ENCODE measurements at places on chromosomes 5 and 9. TPM values are rescaled to one million over a fixed set of nuclear protein-coding genes. Genes with fewer than 3 reads are reported as not detected.

GRCh38 chr9:76231001-76231400 lies 163.2 kb downstream of the RFK start:
- H3K4me3 ChIP-seq = no peak overlapping the region
- no peaks in the 10 kb centered on the region for H3K4me1 ChIP-seq
- no peaks in the 10 kb centered on the region for H3K36me3 ChIP-seq

- H3K4me3 ChIP-seq = no peak overlapping the region
- no peaks in the 10 kb centered on the region for H3K27me3 ChIP-seq
- DNase-seq = no peak
- no peak overlapping the region for H3K27ac ChIP-seq
These were observed 277.4 kb downstream of the TLE1 start for GRCh38 chr9:81411961-81412360.

GRCh38 chr9:107340920-107341632 lies 58.0 kb downstream of the RAD23B start:
- no peak overlapping the region for H3K4me3 ChIP-seq
- H3K36me3 ChIP-seq = no peaks in the 10 kb centered on the region
- no peaks in the 10 kb centered on the region for H3K27me3 ChIP-seq
- H3K27ac ChIP-seq = no peak overlapping the region
- peak; percentile 90 for DNase-seq

DNA sequence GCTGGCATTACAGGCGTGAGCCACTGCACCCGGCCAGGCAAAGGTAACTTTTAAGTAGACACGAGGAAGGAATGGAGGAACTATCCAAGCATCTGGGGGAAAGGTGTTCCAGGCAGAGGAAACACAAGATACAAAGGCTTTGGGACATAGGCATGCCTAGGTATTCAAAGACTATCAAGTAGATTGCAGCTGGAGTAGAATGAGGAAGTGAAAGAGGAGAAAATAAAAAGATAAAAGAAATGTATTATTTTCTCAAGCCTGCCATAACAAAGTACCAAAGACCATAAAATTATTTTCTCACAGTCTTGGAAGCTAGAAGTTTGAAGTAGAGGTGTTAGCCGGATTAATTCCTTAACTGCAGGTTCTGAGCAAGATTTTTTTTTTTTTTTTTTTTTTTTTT lies 39.9 kb upstream of the GRIN3A start:
- no peaks in the 10 kb centered on the region for H3K27me3 ChIP-seq
- no peak overlapping the region for H3K4me3 ChIP-seq
- no peak for DNase-seq

GRCh38 chr9:33049680-33050361 lies 24.7 kb downstream of the DNAJA1 start:
- no peaks in the 10 kb centered on the region for H3K36me3 ChIP-seq
- no peaks in the 10 kb centered on the region for H3K27me3 ChIP-seq
- no peak overlapping the region for H3K4me3 ChIP-seq
- no peak for DNase-seq
- H3K4me1 ChIP-seq = no peaks in the 10 kb centered on the region

- no peak overlapping the region for H3K4me3 ChIP-seq
- no peak for DNase-seq
- no peaks in the 10 kb centered on the region for H3K4me1 ChIP-seq
- no peaks in the 10 kb centered on the region for H3K27me3 ChIP-seq
- H3K27ac ChIP-seq = no peak overlapping the region
- H3K36me3 ChIP-seq = no peaks in the 10 kb centered on the region
These were observed 68.2 kb downstream of the NR2F1-AS1 start for GRCh38 chr5:93512799-93513198.

GRCh38 chr5:73637565-73637964 lies 11.6 kb downstream of the ARHGEF28 start:
- DNase-seq = no peak
- no peak overlapping the region for H3K4me3 ChIP-seq
- no peak overlapping the region for H3K27ac ChIP-seq
- H3K4me1 ChIP-seq = no peaks in the 10 kb centered on the region

- no peak for DNase-seq
- no peaks in the 10 kb centered on the region for H3K36me3 ChIP-seq
- no peaks in the 10 kb centered on the region for H3K4me1 ChIP-seq
- no peaks in the 10 kb centered on the region for H3K27me3 ChIP-seq
- no peak overlapping the region for H3K27ac ChIP-seq
These were observed 1079.7 kb downstream of the CDH12 start for GRCh38 chr5:21773456-21773855.

DNA sequence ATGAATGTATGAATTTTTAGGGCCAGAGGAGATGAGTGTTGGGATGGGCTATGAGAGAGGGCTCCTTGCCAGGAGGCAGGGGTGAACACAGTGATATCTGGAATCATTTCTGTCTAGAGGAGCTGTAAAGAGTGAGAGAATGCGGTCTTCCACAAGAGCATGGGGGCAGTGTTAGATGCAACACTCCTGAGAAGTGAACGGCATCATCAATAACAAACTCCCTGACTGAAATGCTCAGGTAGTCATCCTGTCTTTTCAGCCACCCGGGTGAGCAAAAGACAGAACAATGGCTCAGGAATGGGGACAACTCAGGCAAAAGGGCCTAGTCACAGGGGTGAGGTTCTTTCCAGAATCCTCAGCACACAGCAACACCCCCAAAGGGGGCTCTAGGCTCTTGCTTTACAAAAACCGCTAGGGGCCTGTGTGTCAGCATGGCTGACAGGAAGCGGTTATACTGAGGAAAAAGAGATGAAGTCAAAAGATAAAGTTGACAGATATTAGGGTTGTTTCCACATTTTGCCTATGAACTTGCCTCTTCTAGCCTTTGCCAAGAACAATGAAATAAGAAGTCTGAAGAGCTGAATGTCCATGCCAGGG lies 104.6 kb upstream of the LRRTM2 start:
- H3K4me1 ChIP-seq = no peaks in the 10 kb centered on the region
- H3K27me3 ChIP-seq = no peaks in the 10 kb centered on the region
- DNase-seq = no peak
- H3K27ac ChIP-seq = no peak overlapping the region

- H3K4me1 ChIP-seq = no peaks in the 10 kb centered on the region
- H3K27me3 ChIP-seq = no peaks in the 10 kb centered on the region
- no peak overlapping the region for H3K4me3 ChIP-seq
- no peak for DNase-seq
- no peaks in the 10 kb centered on the region for H3K36me3 ChIP-seq
- H3K27ac ChIP-seq = no peak overlapping the region
These were observed 186.9 kb downstream of the AUH start for GRCh38 chr9:91174772-91175171.

DNA sequence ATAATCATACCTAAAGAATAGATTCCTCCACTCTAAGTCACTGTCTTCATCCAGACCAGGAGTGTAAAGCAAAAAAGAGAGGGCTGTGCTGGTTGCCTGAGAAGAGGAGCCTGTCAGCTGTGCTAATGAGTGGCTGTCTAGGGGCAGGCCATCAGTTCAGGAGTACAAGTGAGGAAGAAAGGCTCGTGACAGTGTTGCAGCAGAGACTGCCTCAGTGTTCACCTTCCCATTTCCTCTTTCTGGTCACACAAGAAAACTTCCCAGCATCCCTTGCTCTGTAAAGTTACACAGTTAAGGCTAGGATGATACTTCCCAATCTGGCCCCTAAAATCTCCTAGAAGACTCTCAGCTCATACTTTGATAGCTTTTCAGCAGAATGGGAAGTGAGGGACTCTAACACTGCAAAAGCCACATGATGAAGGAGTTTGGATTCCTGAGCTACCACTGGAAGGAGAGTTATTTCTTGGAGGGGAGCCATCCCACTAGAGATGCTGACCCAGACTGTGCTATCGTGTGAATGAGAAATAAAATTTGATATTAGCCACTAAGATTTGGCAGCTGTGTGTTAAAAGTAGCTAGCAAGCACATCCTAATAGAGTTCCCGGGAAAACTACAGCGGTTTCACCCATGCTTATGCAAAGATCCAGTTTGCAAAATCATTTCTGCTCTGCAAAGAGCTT lies 67.1 kb downstream of the ADAMTS12 start:
- H3K27me3 ChIP-seq = no peaks in the 10 kb centered on the region
- peaks cover 3% of the 10 kb centered on the region for H3K4me1 ChIP-seq
- no peaks in the 10 kb centered on the region for H3K36me3 ChIP-seq
- H3K27ac ChIP-seq = no peak overlapping the region
- DNase-seq = no peak

- no peaks in the 10 kb centered on the region for H3K27me3 ChIP-seq
- no peaks in the 10 kb centered on the region for H3K36me3 ChIP-seq
- DNase-seq = no peak
- H3K4me3 ChIP-seq = no peak overlapping the region
- H3K27ac ChIP-seq = no peak overlapping the region
- peaks cover 13% of the 10 kb centered on the region for H3K4me1 ChIP-seq
These were observed 80.0 kb upstream of the OTULINL start for GRCh38 chr5:14501353-14502293.

GRCh38 chr5:77208507-77209163 lies 1.8 kb upstream of the PDE8B start:
- no peaks in the 10 kb centered on the region for H3K36me3 ChIP-seq
- H3K27me3 ChIP-seq = no peaks in the 10 kb centered on the region
- no peak overlapping the region for H3K27ac ChIP-seq
- H3K4me1 ChIP-seq = no peaks in the 10 kb centered on the region

GRCh38 chr9:132795511-132796303 lies 82.4 kb downstream of the AK8 start:
- peak overlapping the region; percentile 68 for H3K27ac ChIP-seq
- peak; percentile 52 for DNase-seq
- H3K4me3 ChIP-seq = no peak overlapping the region
- H3K4me1 ChIP-seq = peaks cover 13% of the 10 kb centered on the region
- H3K36me3 ChIP-seq = no peaks in the 10 kb centered on the region

DNA sequence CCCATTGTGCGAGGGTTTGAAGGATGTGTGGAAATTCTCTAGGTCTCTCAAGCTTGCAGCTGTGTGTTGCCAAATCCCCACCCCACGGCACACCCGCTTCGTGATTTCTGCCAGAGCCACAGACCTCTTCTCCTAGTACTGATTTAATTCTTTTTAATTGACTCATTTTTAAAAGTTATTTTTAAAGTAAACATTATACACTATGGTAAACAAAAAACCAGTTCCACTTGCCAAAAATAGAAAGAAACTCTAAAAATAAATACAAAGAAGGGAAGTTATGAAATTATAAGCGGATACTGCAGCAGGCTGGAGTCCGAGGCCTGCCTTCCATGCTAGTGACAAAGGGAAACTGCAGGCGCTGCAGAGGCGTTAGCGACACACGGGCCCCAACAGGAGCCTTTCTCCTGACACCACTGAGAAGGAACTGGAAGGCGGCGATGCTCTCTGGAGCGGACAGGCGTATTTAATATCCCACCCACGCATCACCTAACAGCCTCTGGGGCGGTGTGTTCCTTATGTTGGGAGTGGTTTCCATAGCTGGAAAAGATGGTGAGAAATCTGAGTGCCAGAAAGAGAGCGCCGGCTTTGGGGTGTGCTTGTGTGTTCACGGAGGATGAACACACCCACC lies 122.5 kb downstream of the COL23A1 start:
- no peaks in the 10 kb centered on the region for H3K36me3 ChIP-seq
- H3K4me3 ChIP-seq = no peak overlapping the region
- H3K27me3 ChIP-seq = no peaks in the 10 kb centered on the region
- H3K4me1 ChIP-seq = no peaks in the 10 kb centered on the region
- no peak overlapping the region for H3K27ac ChIP-seq

DNA sequence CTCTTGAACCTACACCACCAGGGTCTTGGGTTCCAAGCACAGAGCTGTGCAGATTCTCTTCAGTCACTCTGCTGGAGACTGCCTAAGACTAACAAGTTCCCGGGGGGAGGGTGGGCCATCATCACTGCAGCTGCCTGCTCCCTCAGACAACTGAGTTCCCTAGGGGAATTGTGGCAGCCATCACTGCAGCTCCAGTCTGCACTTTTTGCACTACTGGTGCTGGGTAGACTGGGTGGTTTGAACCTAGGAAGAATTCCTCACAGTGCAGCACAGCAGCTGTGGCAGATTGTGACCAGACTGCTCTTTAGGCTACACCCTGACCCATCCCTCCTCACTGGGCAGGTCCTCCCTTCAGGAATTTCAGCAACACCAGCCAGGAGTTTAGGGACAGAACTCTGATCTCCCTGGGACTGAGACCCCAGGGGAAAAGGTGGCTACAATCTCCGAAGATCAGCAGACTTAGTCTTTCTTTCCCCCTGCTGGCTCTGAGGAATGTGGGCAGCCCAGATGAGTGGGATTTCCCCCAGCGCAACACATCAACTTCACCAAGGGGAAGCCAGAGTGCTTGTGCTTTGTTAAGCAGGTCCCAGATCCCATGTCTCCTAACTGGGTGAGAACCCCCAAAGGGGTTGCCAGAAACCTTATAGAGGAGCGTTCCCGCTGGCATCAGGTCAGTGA lies 30.9 kb upstream of the RGMB start:
- H3K4me1 ChIP-seq = no peaks in the 10 kb centered on the region
- no peaks in the 10 kb centered on the region for H3K36me3 ChIP-seq
- H3K4me3 ChIP-seq = no peak overlapping the region
- no peak for DNase-seq
- H3K27ac ChIP-seq = no peak overlapping the region
- H3K27me3 ChIP-seq = no peaks in the 10 kb centered on the region

GRCh38 chr5:129912601-129913255 lies 8.5 kb downstream of the CHSY3 start:
- H3K4me1 ChIP-seq = no peaks in the 10 kb centered on the region
- no peaks in the 10 kb centered on the region for H3K36me3 ChIP-seq
- no peak overlapping the region for H3K27ac ChIP-seq
- no peak overlapping the region for H3K4me3 ChIP-seq
- DNase-seq = no peak

GRCh38 chr5:39584927-39585326 lies 160.1 kb upstream of the DAB2 start:
- H3K4me1 ChIP-seq = no peaks in the 10 kb centered on the region
- H3K27ac ChIP-seq = peak overlapping the region; percentile 18

DNA sequence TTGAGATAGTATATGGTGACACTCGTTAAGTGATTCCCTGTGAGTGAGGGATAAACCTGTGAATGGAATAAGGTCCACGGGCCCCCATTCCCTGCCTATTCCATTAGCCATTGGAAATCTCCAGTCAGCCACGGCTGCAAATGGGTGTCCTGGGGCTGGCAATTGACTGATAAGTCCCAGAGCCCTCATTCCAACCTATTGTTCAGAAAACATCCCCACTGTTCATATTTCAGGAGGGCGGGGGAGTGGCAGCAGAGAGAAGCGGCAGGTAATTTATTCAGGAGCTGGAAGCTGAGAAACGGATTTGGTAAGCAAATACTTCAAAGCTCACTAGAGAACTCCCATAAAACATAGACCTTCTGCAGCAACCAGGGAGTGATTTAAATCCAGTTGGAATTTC lies 42.0 kb downstream of the TMEM174 start:
- no peaks in the 10 kb centered on the region for H3K36me3 ChIP-seq
- no peak overlapping the region for H3K27ac ChIP-seq
- no peak for DNase-seq
- no peak overlapping the region for H3K4me3 ChIP-seq
- no peaks in the 10 kb centered on the region for H3K4me1 ChIP-seq
- H3K27me3 ChIP-seq = no peaks in the 10 kb centered on the region

- no peaks in the 10 kb centered on the region for H3K36me3 ChIP-seq
- H3K27me3 ChIP-seq = no peaks in the 10 kb centered on the region
- no peak for DNase-seq
- no peak overlapping the region for H3K27ac ChIP-seq
- peaks cover 6% of the 10 kb centered on the region for H3K4me1 ChIP-seq
- no peak overlapping the region for H3K4me3 ChIP-seq
These were observed 4.3 kb upstream of the PITX1 start for GRCh38 chr5:135038205-135038812.

The FTMT gene
- total RNA-seq = 37.2 TPM

The HSPB3 gene
- total RNA-seq = 4.5 TPM

The PCDHB5 gene
- total RNA-seq = 11.7 TPM

The FOXB2 gene
- total RNA-seq = not detected

The CMYA5 gene
- 33.8 TPM for total RNA-seq

The ASPN gene
- 0.12 TPM for total RNA-seq

The SLC6A19 gene
- total RNA-seq = 0.16 TPM

The PCDHB16 gene
- 3.3 TPM for total RNA-seq

The MAT2B gene
- 43.8 TPM for total RNA-seq

The FGF10 gene
- 3.3 TPM for total RNA-seq

The NR2F1-AS1 gene
- 20.6 TPM for total RNA-seq
